Activated effector memory CD4-positive, alpha-beta T cell treated with Interleukin-2 at 50 U/mL for 16 hours (primary cell): ENCODE measurements at places on chromosomes 1 and 21.

DNA sequence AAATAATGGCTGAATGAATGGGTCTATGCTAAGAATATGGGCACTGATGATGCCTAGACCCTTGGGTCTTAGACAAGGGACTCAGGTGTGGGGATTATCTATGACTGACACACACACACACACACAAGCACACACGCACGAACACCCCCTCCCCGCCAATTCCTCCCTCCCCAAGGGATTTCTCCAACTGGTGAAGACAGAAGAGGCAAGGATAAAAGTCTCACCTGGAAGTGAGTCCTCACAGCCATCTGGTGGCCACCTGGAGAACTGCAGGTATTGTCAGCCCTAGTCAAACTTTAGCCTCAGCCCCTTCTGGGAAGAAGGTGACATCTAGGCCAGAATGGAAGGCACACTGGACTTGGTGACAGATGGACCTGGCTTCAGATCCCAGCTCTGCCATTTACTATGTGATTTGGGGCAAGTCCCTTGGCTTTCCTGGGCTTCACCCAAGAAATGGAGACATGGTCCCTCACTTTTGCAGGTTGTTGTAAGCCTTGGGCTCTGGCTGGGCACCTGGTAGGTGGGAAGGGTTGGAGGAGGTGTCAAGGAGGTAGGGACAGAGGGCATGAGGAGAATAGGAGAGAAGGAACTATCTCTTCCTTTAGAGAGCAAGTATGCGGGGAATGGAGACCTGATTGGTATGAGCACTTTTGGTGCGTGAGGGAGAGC, 4.0 kb upstream of the GPR3 start:
- DNase-seq: peak; percentile 57

DNA sequence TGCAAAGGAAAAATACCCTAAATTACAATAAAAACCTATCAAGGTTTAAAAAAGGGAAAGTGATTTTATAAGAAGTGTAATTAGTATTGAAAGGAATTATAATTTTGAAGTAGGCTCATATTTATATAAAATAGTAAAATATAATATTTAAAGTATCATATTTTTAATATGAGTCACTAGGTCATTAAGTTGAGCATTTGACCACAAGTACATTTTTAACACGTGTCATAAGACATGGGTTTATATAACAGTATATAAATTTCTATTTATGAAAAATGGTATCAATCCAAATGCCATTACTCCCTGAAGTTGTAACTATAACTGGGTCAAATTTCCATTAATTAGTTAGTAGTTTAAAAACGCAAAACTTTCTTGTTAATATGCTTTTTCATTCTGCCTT, 365.9 kb downstream of the COL11A1 start:
- DNase-seq: no peak

- no peak for DNase-seq
These were observed 54.1 kb downstream of the ETS2 start for GRCh38 chr21:38859852-38860251.

GRCh38 chr1:167227934-167228378, 7.3 kb downstream of the POU2F1 start:
- no peak for DNase-seq

- DNase-seq: no peak
These were observed 5.0 kb upstream of the RWDD3 start for GRCh38 chr1:95229037-95229436.

- DNase-seq: no peak
These were observed at the start of gene RASAL2 for GRCh38 chr1:178093951-178094738. Gene RASAL2 (plus strand): TSS chr1:178094104. CDS start chr1:178094493, 389 bp downstream.

DNA sequence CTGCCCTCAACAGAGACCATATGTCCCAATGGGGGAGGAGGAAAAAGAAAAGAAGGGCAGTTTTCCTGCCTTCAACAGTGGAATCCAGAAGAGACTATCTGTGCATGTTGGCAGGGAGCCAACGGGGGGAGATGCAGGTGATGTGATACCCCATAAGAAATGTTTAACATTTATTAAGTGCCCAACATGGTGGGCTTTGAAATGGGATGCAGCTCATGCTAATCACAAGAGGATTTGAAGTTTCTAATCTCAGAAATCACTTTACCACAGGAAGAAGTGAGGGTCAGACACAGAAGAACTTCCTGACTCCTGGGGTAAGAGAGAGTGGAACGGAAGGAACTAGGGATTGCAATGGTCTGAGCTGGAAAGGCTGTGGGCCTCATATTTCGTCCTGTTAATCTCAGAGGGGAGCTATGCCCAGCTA, 16.2 kb downstream of the CSRP1 start:
- no peak for DNase-seq

GRCh38 chr1:151612501-151613281, 841 bp downstream of the SNX27 start:
- DNase-seq: no peak

GRCh38 chr1:172137703-172138454, 282.6 kb upstream of the C1orf105 start:
- no peak for DNase-seq

DNA sequence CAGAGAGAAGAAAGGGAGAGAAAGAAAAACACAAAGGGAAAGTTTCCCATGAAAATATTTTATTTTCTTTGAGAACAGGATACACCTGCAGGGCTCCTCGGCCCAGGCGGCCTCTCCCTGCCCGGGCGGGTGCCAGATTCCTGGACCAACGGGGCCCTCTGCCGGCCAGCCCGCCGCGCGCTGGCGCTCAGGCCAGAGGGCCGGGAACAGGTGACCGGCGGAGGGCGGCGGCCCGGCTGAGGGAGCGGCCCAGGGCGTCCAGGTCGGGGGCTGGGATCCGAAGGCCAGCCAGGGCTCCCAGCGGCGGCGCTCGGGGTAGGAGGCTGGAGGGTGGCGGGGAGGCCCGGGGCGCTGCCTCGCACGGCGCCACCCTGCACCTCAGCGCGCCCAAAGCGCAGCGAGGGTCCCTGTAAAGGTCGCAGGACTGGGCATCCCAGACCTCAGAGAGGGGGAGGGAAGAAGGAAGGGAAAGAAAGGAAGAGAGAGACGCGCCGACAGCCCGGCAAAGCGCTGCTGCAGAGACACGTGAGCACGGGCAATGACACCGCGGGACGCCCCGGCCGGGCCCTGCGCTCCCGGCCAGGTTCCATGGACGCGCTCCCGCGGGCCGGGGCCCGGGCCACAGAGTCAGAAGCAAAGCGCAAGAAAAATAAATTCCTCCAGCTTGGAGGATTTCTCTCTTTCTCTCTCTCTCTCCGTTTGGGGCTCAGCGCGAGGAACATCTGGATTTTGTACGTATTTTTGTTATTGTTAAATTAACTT, 927 bp downstream of the WNT9A start:
- DNase-seq: peak; percentile 46
